ENCODE measurements at places on chromosomes 16 and 17.

DNA sequence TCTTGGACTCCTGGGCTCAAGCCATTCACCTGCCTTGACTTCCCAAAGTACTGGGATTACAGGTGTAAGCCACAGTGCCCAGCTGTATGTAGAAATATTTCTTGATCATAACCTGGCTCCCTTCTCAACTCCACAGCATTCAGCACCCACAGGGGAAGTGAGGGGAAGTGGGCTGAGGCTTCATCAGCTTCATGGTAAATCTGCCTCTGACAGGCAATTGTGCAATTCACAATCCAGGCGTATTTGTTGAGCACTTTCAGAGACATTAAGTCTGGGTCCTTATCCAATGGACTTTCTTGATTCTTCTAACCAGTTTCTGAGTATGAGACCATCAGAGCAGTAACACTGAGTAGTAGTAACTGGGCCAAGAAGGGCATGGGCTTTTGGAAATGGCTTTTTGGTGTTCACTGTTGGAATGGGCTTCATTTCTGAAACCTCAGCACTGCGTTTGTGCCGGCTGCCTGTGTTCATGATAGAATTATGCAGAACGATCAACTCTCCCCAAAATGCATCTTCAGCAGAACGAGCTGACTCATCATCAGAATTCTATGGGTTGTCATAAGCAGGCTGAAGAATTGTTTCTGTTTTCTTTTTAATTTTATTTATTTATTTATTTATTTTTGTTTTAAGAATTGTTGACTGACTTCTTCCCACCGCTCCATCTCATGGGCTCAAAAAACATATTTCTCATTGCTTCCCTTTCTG lies 28.9 kb downstream of the FAM20A start:
- DNase-seq = no peak

- no peak for DNase-seq
Measured at GRCh38 chr17:47987240-47987835, 16.4 kb downstream of the CDK5RAP3 start.

- peak; percentile 47 for DNase-seq
Measured at GRCh38 chr16:11224894-11225676, 30.9 kb downstream of the SOCS1 start.

DNA sequence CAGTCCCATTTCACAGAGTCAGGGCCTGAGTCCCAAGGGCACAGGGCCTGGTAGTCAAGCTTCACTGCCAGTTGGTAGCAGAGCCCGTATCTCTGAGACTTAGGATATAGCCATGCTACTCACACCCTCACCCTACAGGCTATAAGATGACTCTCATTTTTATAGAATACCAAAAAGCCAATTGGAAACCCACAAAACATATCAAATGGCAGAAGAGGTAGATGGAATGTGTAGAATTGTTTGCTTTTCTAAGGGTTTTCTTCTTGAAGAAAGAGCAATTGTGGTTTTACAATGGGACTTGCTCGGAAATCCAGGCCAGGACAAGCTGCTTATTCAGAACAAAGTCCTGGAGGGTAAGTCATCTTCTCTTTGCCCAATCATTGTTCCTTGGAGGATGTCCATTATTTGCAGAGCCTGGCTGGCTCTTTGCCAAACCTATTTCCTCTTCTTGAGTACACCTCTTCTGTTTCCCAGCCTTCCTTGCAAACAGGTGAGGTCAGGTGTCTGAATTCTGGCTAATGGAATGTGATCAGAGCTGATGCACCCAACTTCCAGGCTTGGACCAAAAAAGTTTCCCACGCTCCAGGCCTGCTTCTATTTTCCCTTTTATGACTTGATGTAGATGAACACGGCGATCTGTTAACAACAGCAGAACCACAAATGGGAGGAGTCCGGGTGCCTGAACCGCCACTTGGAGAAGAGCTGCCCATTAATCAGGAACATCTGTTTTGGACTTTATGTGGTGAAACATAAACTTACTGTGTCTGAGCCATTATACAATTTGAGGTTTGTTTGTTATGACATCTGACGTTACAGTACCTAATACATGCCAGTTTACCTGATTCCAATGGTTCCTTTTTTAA lies 16.9 kb upstream of the CCL22 start:
- no peak for DNase-seq

GRCh38 chr17:63819131-63819530 lies 8.1 kb upstream of the PSMC5 start:
- no peak for DNase-seq

GRCh38 chr16:66858740-66859396 lies 14.7 kb downstream of the CA7 start:
- DNase-seq = no peak

GRCh38 chr16:23876256-23876896 lies 40.6 kb downstream of the PRKCB start:
- no peak for DNase-seq

DNA sequence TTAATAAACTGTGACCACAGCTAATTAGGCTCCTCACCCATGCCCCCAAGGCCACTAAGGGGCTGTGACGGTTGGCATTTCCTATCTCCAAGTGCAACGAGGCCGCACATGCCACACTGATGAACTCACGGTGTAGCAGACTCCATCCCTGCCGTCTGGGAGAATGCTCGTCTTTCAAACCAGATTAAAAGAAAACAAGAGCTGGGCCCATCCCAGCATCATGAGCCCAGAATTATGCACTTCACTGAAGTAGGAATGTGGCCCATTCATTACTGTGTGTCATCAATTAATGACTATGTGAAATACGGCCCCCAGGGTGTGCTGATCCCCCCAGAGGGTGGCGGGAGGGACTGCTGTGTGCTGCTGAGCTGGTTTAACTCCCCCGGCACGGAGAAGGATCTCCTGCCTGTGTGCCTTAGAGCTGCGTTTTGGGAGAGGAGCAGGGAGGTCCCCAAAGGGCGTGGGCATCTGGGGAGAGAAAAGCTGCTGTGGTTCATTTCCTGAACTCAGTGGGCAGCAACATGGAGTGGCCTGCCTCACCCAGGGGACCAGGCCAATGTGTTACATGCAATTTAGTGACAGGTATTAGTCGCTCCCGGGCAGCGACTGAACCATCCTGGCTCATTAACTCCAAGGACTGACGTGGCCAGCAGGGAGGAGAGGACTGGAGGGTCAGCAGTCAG lies 194.5 kb downstream of the FOXL1 start:
- no peak for DNase-seq

- no peak for DNase-seq
Measured at GRCh38 chr16:22217890-22218730, 12.0 kb downstream of the EEF2K start.

DNA sequence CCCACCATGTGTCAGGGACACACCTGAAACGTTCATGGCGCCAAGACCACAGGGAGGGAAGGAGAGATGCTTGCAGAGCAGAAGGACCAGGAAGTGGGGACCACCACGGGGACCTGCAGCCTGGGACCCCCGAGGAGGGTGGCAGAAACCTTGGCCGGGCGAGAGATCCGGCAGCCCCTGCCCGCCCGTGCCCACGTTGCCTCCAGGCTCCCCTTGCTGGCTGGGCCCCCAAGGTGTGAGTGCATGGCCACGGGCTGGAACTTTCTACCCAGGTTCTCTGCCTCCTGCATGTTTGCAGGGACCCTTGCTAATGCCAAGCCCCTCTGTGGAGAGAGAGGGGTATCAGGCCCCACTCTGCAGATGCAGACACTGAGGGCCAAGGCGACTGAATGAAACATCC lies 50.4 kb downstream of the USP22 start:
- DNase-seq = no peak
